ENCODE measurements at places on chromosomes 5 and 9. TPM values are rescaled to one million over a fixed set of nuclear protein-coding genes. Genes with fewer than 3 reads are reported as not detected.

Gene PCYOX1L
- total RNA-seq = 17.5 TPM

- H3K27me3 ChIP-seq = peaks cover 7% of the 10 kb centered on the region
- H3K4me3 ChIP-seq = no peak overlapping the region
- no peak overlapping the region for H3K27ac ChIP-seq
- H3K4me1 ChIP-seq = peaks cover 50% of the 10 kb centered on the region
- no peak for DNase-seq
Measured at GRCh38 chr5:95725071-95725820, 5.9 kb upstream of the RHOBTB3 start.

Gene TSSK1B
- total RNA-seq = not detected

DNA sequence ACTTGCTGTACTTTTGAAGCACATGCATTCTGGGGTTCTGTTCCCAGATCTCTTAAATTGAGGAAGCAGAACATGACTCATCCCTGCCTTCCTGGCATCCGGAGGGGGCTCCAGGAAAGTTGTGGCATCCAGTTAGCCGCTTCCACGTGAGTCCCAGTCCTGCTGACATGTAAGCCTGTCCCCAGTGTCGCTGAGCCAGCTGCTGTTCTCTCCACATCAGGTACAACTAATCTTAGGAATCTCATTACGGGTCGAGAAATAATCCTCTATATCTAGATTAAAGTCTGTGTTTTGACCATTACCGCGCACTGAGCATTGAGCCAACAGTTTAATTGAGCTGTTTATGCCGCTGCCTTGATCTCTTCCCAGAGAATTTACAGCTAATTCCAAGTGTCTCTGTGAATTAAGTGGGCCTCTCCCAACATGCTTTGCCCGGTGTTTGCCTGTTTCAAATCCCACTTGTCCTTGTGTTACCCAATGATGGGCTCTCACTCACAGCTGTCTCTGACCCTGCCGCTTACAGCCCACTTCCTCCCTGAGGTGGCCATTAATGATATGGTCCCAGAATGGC lies 10.5 kb upstream of the SHB start:
- H3K36me3 ChIP-seq = no peaks in the 10 kb centered on the region
- H3K4me3 ChIP-seq = no peak overlapping the region
- H3K27me3 ChIP-seq = peaks cover 16% of the 10 kb centered on the region
- no peaks in the 10 kb centered on the region for H3K4me1 ChIP-seq
- DNase-seq = no peak

DNA sequence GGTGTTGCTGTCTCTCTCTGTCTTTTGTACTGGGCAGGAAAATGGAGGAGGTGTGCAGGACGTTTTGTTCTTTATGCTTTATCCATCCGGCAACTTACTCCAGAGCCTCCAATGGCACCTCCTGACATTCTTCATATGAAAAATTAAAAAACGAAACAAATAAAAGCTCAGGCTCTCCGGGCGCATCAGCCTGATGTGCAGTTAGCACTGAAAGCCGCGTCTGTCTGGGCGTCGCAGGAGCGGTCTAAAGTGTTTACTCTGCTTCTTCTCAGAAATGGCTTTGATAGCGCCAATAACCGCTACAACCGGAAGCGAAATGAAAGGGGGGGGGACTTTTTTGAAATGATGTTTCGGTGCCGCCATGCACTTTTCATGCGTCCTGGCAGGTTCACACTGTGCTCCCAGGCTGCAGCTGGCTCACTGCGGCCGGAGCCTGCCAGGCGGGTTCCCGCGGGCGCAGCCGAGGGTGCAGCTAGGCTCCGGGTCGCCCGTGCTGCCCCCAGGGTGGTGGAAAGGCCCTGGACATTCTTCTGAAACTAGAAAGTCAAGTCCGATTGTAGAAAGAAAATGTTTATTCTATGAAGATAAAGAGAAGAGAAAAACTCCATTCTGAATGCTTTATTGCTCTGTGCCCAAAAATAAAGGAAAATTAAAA lies 407.7 kb upstream of the IRX1 start:
- DNase-seq = no peak
- no peaks in the 10 kb centered on the region for H3K4me1 ChIP-seq
- H3K27ac ChIP-seq = no peak overlapping the region
- H3K4me3 ChIP-seq = no peak overlapping the region

DNA sequence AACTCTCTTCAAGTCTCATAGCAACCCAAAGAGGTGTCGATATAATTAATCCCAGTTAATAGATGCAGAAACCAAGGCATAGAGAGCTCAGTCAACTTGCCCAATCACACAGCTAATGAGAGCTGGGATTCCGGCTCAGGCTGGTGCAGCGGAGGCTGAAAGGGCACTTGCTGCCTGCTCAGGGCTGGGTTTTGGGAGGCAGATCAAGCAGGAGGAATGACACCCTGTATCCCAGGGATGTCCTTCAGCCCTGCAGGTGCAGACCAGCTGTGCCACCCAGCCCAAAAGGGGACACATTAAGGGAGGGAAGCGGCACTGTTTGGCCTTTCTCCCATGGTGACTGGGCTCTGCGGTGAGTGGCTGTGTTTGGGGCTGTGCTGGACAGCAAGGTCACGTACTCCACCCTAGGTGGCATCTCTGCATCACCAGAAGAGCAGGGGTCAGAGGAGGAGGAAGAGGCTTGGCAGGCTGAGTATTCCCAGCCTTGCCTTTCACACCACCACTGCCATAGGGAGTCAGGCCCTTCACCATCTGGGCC lies 124.1 kb downstream of the MVB12B start:
- H3K4me1 ChIP-seq = peaks cover 3% of the 10 kb centered on the region
- H3K36me3 ChIP-seq = no peaks in the 10 kb centered on the region
- H3K4me3 ChIP-seq = no peak overlapping the region
- no peak overlapping the region for H3K27ac ChIP-seq
- no peak for DNase-seq
- H3K27me3 ChIP-seq = no peaks in the 10 kb centered on the region

Gene CFAP90
- total RNA-seq = not detected

- H3K4me1 ChIP-seq = peaks cover 2% of the 10 kb centered on the region
- no peak for DNase-seq
- H3K27ac ChIP-seq = no peak overlapping the region
Measured at GRCh38 chr5:180704362-180704761, 35.5 kb downstream of the OR2Y1 start.

DNA sequence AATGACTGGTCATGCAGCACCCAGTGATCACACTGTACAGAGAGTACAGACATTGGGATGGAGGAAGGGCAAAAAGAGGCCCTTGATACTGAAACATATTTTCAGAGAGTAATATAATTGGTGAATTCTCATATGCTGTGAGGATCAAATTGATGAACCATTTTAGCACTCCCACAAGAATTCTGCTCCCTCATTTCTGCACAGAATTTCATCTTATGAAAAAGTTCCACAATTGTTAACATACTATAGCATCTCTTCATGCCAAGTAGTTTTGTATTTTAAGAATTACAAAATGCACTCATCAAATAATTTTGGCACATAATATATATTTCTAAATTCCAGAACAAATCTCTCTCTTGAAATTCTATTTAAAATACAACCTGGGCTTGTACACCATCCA lies 351.2 kb downstream of the PDE4D start:
- no peaks in the 10 kb centered on the region for H3K27me3 ChIP-seq
- no peak overlapping the region for H3K4me3 ChIP-seq
- H3K27ac ChIP-seq = no peak overlapping the region
- H3K4me1 ChIP-seq = no peaks in the 10 kb centered on the region

- peaks cover 4% of the 10 kb centered on the region for H3K36me3 ChIP-seq
- no peaks in the 10 kb centered on the region for H3K27me3 ChIP-seq
- DNase-seq = no peak
- H3K4me1 ChIP-seq = peaks cover 1% of the 10 kb centered on the region
- no peak overlapping the region for H3K4me3 ChIP-seq
Measured at GRCh38 chr9:100204796-100205195, 105.8 kb downstream of the INVS start.

- no peak for DNase-seq
- no peaks in the 10 kb centered on the region for H3K36me3 ChIP-seq
- H3K27ac ChIP-seq = no peak overlapping the region
- H3K27me3 ChIP-seq = peaks cover 41% of the 10 kb centered on the region
- no peak overlapping the region for H3K4me3 ChIP-seq
Measured at GRCh38 chr9:137140151-137141012, 1.4 kb downstream of the GRIN1 start.

DNA sequence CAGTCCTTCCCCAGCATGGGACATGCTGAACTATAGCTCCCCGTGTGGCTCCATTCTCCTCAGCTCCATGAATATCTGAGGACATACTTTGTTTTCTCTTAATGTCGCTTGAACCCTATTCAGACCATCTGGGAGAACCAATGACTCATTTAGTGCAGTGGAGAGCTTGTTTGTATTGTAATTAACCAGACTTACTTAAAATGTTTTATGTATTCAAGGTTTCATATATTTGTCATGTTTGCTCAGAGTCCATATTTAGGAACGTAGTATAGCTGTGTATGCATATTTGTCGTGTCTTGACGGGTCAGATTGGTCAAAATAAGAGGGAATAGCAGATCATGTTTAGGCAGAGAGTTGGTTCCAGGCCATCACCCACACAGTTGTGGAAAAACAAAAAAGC lies 150.1 kb upstream of the NTRK2 start:
- H3K4me1 ChIP-seq = no peaks in the 10 kb centered on the region
- peaks cover 1% of the 10 kb centered on the region for H3K27me3 ChIP-seq
- H3K36me3 ChIP-seq = no peaks in the 10 kb centered on the region
- no peak overlapping the region for H3K27ac ChIP-seq
- no peak overlapping the region for H3K4me3 ChIP-seq

Gene GABRA1
- not detected for total RNA-seq

Gene GLRA1
- not detected for total RNA-seq

DNA sequence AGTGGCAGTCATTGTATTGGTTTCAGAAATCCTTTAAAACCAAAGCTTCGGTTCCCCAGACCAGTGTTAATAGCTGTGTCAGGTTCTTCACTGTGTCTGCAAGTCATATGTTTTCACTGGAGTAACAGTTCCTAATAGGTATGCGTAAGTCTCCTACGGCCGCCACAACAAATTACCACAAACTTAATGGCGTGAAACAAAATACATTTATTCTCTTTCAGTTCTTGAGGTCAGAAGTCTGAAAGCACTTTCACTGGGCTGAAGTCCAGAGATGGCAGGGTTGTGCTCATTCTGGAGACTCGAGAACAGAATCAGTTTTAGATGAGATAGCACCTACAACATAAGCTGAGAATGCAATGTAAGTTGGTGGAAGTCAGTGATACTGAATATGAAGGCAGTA lies 556.2 kb downstream of the TLE4 start:
- no peaks in the 10 kb centered on the region for H3K4me1 ChIP-seq
- no peak overlapping the region for H3K4me3 ChIP-seq
- H3K27ac ChIP-seq = no peak overlapping the region
- peaks cover 7% of the 10 kb centered on the region for H3K27me3 ChIP-seq
- H3K36me3 ChIP-seq = no peaks in the 10 kb centered on the region
- DNase-seq = no peak

All from activated CD4-positive, alpha-beta T cell treated with anti-CD3 and anti-CD28 coated beads for 36 hours (primary cell).